Fibroblast of the aortic adventitia (primary cell): ENCODE measurements at places on chromosomes 16 and 17.

DNA sequence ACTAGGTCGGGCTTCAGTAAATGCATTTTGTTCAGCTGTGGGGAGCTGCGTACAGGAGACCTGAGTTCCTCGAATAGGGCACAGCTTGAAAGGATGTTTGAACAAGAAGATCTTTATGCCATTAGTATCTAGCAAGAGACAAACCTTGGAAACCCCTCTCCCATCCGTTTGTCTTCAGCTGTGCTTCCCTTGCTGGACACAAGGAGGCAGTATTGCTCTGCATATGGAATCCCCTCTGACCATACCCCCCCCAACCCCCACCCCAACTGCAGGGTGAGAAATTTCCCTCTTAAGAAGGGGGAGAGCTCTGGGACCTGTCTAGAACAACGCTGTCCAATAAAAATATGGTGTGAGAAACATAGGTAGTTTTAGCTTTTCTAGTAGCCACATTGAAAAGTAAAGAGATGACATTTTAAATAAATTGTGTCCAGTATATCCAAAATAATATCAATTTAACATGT lies 1.6 kb downstream of the MRM1 start:
- peak; percentile 73 for DNase-seq

DNA sequence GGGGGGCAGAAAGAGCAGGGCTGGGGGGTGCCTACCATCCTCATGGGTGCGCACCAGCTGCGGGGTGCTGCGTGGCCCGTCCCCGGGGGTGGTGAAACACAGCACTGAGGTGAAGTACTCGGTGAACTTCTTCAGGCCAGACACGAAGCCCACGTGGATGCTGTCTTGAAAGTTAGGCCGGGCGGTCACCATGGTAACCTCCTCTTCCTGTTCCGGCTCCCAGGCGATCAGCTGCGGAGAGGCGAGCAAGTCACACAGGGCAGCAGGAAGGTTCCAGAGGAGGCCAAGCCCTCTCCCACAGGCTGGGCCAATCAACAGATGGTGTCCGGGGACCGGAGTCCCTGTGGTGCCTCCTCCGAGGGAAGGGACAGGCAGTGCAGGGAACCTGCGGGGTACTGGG lies 90.1 kb upstream of the CDC42EP4 start:
- peak; percentile 2 for DNase-seq

- no peak for DNase-seq
These were observed 329.3 kb downstream of the KCNJ2 start for GRCh38 chr17:70498631-70499030.

GRCh38 chr16:14014284-14014625 lies 56.9 kb upstream of the MRTFB start:
- no peak for DNase-seq

DNA sequence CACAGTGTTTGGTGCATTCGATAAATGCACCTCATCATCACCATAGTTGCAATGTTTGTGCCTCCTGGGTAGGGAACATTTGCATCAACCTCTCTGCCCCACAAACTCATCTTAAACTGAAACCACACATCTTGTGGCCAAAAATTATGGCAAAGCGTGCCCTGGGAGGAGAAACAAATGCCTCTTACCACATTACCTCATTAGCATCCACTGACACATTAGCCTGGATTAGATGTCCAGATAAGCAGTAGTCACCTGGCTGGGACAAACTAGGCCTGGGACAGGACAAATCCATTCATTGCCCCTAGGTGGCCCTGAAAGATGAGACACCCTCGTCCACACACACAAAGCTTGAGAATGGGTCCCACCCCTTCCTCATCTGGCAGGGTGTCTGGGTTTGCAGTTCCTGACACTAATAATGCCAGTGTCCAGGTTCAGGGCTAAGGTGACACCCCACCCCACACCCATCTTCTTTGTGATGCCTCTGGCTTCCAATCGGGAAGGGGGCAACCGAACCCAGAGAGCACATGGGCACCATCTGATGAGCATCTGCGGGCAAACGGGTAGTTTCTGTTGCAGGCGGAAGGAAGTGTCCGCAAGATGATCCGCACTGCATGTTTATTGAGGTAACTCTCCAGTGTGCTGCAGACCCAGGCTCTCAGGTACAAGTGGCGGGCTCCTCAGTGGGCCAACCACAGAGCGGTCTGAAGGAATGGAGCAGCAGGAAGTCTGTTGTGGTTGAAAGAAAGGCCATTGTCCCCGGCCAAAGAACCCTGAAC lies 8.6 kb downstream of the XYLT1 start:
- no peak for DNase-seq

DNA sequence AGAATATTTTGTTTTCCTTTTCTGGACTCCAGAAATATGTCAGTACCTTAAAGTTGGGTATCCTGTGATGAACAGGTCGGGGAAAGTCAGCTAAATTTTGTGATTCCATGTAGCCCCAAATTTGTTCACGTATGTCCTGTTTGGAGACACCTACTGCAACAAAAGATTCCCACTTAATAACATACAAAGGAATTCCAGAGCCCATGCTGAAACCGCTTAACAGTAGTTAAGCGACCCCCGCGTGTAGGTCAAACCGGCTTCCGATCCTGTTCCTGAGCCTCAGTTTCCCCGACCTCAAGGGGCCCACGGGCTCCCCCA lies 477 bp downstream of the MTHFSD start:
- no peak for DNase-seq

DNA sequence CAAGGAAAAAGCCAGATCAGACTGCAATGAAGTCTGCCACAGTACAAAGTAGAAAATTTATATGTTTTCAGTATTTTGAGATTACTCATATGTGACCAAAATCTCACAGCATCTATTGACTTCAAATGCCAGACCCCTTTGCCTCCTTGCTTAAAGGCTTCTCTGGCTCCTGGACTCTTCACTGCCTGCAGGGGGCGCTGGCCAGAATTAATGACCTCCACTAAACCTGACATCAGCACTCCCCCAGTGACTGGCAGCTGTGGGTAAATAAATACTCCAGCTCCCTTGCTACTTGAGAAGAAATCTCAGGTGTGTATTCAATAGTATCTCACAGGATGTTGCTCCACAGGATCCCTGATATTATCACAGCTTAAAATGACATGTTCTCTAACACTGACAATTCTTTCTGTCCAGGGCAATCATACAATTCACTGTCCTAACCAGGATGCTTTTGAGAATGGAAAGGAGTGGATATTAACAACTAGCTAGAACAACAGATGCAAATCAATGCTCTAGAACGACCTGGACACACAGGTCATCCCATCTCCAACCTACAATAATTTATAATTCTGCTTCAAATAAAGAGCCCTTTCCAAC lies 4.0 kb downstream of the BECN1 start:
- peak; percentile 46 for DNase-seq

- no peak for DNase-seq
These were observed 174.2 kb downstream of the IRF8 start for GRCh38 chr16:86073103-86073625.

DNA sequence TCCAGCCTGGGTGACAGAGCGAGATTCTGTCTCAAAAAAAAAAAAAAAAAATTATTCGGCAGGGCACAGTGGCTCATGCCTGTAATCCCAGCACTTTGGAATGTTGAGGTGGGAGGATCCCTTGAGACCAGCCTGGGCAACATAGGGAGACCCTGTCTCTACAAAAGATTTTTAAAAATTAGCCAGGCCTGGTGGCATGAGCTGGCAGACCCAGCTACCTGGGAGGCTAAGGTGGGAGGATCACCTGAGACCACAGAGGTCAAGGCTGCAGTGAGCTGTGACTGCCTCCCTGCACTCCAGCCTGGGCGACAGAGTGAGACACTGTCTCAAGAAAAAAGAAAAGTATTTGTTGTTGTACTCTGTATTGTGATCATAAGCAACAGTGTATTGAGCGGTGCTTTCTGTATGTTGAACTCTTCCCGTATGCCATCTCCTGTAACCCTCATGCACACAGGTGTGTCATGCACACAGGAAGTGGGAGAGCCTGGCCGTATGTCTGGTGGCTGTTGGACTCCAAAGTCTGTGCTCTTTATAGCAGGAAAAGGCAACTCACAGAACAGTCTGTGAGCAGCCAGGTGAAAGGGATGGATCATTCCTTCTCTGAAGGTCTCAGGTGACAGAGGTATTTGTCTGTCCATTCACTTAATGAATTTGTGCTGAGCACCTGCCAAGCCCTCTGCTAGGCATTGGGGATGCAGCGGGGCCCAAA lies 17.1 kb downstream of the CDH1 start:
- no peak for DNase-seq

- DNase-seq: no peak
These were observed 17.1 kb downstream of the C16orf82 start for GRCh38 chr16:27083861-27084261.

- no peak for DNase-seq
These were observed 27.1 kb downstream of the GSE1 start for GRCh38 chr16:85640254-85640558.

DNA sequence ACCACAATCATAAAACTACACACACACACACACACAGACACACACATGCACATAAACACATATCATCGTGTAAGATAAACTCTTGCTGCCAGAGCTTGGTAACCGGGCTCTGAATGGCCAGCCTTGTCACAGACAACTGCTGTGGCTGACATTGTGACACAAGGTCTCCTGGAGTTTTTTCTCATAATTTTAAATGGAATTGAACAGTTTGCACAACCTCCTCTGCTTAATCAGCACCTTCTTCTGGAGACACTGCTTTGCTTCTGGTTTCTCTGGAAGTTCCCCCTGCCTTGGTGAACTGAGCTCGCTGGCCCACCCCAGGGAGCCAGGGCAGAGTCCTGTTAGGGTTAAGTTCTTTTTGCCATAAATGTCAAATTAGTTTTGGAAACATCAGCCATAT lies 115.4 kb downstream of the UTP18 start:
- DNase-seq: no peak

- no peak for DNase-seq
These were observed 140.7 kb downstream of the PRKCB start for GRCh38 chr16:23976524-23976923.

- DNase-seq: peak; percentile 46
These were observed 84.4 kb upstream of the PLCG2 start for GRCh38 chr16:81694494-81695280.
